ENCODE measurements at places on chromosomes 6 and 20. TPM values are rescaled to one million over a fixed set of nuclear protein-coding genes. Genes with fewer than 3 reads are reported as not detected.

- no peak for DNase-seq
These were observed 226.7 kb downstream of the CDH4 start for GRCh38 chr20:61478611-61479305.

- no peak for DNase-seq
These were observed 15.1 kb upstream of the RTF2 start for GRCh38 chr20:56453352-56453751.

The NHSL1 gene
- total RNA-seq, result 23.1 TPM

DNA sequence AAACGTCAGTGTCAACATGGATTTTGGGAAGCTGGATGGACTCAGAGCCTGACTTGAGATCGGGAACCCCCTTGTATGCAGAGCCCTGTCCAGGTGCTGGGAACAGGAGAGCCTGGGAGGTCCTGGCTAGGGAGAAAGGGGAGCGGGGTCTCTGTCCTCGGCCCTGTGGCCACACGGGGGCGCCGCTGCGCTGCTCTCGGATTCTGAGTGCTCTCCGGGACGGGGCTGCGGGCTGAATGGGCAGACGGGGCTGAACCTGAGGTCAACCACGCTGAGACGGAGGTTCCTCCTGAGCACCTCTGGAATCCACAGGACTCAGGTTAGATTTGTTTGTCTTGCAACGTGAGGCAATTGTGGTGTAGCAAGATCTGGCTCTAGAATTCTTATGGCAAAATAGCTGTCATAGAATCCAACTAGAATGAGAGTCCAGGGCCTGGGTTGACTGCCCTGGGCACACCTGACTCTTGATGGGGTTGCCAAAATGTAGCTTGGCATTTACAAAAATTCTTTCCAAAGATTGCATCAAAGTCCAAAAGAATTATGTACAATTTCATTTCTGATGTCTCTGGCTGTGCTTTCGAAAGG, 20.6 kb upstream of the HLA-F start:
- DNase-seq, result peak; percentile 92

The SLC17A3 gene
- not detected for total RNA-seq

The SEMG1 gene
- total RNA-seq, result 2.9 TPM

The LY6G6F gene
- total RNA-seq, result not detected

GRCh38 chr20:19991308-19991707, 25.9 kb upstream of the NAA20 start:
- DNase-seq, result no peak

- peak; percentile 4 for DNase-seq
These were observed 25.2 kb downstream of the PYGB start for GRCh38 chr20:25273046-25273445.

DNA sequence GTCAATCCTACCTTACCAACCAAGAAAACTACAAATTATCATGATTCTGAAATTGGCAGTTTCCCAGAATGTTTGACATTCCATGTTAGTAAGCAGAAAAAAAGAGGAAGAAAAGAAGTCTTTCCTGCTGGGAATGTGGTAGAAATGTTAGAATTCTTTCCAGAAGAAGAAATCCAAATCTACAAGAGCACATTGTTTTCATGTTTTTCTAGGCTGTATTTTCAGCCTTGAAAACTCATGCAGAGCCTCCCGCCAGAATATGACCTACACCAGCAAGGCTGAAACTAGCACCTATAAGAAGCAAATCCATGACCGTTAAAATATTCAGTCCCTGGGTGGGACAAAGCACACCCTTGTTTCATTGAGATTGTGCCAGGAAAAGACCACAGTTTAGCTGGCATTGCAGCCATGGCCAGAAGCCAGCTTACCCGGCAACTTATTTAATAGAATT, 259.4 kb downstream of the GJA1 start:
- no peak for DNase-seq

- DNase-seq, result no peak
These were observed 220.4 kb downstream of the TAF4 start for GRCh38 chr20:61845233-61845671.

DNA sequence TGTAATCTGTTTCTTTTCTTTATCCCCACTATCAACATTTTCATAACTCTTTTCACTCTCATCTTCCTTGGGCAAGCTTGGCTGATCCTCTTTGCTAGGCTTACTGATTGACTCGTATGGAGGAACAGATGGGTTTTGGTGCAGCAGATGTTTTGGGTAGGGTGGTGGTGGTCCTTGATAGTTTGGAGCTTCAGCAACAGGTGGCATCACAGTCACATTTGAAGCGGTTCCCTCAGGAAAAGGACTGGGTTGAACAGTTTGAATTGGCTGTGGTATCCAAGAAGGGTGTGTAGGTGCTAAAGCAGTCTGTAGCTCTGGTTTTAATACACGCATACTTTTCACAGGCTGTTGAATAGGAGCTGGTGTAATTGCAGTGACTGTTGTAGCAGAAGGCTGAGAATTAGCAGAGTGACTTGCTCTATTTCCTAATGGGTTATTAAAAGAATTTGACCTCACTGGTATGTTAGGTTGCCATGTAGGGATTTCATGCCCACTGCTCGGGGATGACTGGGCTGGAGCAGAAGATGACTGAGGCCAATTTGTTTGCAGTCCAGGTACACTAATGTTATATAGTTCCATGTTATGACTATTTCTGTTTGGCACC, 34.5 kb downstream of the LATS1 start:
- DNase-seq, result no peak

DNA sequence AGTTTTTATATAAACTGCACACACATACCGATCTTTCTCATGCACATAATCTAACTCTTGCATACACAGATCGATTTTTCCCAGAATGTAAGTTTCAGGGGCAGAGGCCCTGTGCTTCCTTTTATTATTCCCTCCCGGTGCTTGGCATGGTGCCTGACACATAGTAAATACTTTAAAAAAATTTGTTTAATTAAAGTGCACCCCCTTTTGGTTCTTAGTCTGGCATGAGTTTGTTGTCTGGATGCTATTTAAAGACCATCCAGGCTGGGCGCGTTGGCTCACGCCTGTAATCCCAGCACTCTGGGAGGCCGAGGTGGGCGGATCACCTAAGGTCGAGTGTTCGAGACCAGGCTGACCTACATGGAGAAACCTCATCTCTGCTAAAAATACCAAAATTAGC, 5.4 kb upstream of the DEK start:
- DNase-seq, result no peak

The PPP1R3G gene
- total RNA-seq, result 0.48 TPM

- DNase-seq, result no peak
These were observed at the start of gene FHL5 for GRCh38 chr6:96562886-96563285. Gene FHL5 (plus strand): TSS chr6:96563128. CDS start chr6:96603614, 40,486 bp downstream.

- no peak for DNase-seq
These were observed 17.2 kb upstream of the PREX1 start for GRCh38 chr20:48844996-48845395.

DNA sequence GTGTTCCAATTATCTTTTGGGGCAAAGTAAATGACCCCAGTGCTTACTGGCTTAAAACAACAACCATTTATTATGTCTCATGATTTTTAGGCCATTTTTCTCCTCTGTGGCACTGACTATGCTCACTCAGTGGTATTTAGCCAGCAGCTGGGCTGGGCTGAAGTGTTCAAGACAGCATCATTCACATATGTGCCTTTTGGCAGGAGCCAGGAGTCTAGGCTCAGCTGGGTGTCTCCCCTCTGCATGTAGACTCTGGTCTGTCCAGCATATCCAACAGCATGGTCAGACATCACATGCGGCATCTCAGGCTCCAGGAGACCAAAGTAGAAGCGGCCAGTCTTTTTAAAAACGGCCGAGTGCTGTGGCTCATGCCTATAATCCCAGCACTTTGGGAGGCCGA, 120.3 kb upstream of the TOP1 start:
- no peak for DNase-seq

- DNase-seq, result no peak
These were observed 603.8 kb downstream of the PRKN start for GRCh38 chr6:162123797-162124196.

The SLC32A1 gene
- total RNA-seq, result 0.09 TPM

The FBXO9 gene
- 48.1 TPM for total RNA-seq

DNA sequence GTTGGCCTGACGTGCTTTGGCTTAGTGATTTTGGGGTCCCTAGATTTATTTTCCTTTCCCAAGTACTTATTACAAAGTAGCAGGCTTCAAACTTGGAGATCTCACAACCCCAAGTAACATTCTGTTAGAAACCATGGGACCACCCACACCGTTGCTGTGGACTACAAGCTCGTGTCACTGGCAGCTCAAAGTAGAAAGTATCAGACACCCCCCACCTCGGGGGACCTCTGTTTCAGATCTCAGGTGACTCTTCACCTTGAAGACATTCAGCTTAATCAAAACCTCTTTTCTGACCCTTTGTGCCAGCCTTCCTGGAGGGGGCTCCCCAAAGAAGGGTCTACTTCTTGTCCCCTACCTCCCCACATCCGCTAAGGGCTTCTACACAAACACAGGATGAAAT, 15.7 kb upstream of the MYT1 start:
- no peak for DNase-seq

GRCh38 chr6:1820714-1821113, 211.0 kb downstream of the FOXC1 start:
- no peak for DNase-seq

The DNMT3B gene
- 638 TPM for total RNA-seq

DNA sequence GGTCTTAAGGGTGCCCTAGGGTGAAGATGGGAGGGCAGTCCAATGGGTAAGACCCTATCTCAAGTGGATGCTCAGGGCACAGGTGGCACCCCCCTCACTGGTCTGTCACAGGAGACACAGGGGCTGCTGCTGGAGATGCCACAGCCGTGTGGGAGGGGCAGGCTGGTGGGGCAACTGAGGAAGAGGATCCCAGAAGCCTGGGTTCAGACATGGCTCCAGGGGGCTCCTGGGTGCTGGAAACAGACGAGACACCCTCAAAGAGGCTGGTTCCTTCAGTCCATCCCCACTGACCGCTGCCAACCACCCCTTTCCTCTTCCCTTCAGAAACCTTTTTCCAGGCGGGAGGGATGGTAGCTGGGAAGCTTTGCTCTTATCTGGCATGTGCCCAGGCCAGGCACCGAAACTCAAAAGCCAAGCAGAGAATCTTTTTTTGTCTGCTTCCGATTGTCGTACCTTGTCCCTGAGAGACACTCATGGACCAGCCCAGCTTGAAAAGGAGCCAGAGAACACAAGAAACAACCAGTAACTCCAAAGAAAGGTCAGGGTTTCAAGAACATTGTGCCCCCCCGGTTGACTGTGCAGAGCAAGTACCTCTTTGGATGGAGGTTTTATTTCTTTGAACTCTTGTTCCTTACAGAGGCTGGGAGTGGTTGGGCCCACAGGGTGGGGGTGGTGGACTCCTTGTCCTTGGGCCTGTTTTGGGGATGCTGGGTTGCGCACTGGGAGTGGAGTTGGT, 28.5 kb upstream of the EMILIN3 start:
- no peak for DNase-seq

- DNase-seq, result no peak
These were observed 10.2 kb upstream of the PEDS1 start for GRCh38 chr20:50163570-50164317.

GRCh38 chr6:138568997-138569396, 69.7 kb upstream of the NHSL1 start:
- DNase-seq, result no peak

The SMAP1 gene
- 27.6 TPM for total RNA-seq

The GPLD1 gene
- total RNA-seq, result 8.4 TPM

The SLC22A3 gene
- total RNA-seq, result 2.2 TPM

DNA sequence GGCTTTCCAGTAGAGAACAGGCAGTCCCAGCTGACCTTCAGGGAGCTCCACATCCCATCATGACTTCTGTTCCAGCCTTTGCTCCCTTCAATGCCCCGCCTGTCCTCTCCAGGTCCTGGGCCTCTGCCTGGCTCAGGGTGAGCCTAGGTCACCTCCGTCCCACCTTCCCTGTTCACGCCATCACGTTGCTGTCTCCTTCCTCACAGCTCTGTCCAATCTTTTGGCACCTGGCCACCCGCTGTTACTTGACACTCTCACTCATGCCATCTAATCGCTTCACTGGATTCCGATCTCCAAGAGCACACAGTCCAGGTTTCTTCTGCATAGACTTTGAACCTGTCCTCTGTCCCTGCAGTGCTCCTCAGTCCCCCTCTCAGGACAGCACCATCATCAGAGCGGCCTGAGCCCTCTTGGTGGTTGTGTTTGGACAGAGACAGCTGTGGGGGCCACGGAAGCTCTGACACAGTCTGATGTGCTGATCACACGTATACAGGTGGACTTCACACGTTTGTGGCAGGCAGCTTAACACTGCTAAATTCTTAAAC, 34.7 kb upstream of the TIAM2 start:
- DNase-seq, result no peak

The TRMT6 gene
- 15.4 TPM for total RNA-seq

The C2 gene
- total RNA-seq, result 1.3 TPM

DNA sequence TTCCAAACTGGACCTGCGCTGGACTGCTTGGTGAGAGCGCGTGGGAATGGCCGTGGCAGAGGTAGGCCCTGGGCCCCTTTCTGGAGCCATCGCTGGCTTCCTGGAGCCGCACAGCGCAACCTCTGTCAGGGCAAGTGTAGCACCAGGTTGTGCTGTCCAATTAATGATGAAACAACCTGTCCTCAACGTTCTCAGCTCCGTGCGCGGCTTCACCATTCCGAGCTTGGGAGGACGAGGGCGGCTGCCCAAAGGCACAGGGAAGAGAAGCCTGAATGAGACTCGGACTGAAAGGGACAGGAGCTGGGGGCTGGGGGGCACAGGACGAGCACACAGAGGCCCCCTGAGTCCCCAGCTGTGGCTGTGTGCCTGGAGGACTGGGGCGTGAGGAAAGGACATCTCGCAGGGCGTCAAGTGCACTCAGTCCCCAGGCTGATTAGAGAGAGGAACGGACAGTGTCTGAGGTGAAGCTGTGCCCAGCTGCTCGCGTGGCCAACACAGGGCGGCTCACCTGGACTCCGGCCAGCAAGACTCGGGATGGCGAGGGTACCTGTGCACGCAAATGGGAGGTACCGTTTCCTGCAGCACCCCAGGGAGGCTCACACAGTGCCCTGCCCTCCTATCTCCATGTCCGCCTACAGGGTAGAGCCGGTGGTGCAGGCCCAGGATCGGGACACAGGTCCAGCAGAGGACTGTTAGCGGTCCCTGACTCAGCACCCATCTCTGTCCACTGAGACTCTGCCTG, 403.3 kb downstream of the TAF4 start:
- DNase-seq, result peak; percentile 64

The HLA-DQA1 gene
- total RNA-seq, result 0.92 TPM

The GSTA2 gene
- 0.14 TPM for total RNA-seq

The HTR1E gene
- 0.09 TPM for total RNA-seq

- no peak for DNase-seq
These were observed 279.6 kb upstream of the JARID2 start for GRCh38 chr6:14966096-14966905.

The SLC35D3 gene
- 0.37 TPM for total RNA-seq

The HLA-E gene
- total RNA-seq, result 44.7 TPM

DNA sequence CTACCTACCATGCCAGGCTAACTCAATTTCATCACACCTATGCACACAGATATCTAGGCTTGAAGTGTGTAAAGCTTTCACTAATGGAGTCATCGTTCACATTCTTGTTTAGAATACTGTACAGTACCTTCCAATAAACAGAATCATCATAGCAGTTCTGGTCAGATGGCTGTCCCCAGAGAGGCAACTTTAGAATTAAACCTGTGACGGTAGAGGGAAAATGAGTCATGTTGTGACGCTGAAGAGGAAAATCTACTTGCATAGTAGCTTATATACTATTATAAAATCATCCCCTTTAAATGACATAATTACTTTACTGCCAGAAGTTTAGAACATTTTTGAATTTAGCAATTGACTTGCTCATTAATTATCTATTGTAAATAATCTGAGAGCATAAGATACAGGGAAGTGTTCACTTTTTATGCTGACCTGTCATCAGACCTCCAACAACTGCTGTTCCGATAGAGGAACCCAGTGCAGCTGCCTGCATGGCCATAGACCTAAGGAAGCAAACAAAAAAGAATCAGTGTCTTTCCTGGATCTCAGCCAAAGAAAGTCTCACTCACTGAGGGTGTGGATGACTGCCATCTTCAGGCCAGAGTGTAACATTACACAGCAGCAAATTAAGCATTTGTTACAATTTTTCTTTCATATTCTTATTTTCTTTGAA, 29.8 kb downstream of the RHAG start:
- no peak for DNase-seq
